ENCODE measurements at places on chromosomes 6 and 20. TPM values are rescaled to one million over a fixed set of nuclear protein-coding genes. Genes with fewer than 3 reads are reported as not detected.

- peak overlapping the region; percentile 66 for H3K27ac ChIP-seq
- peaks cover 48% of the 10 kb centered on the region for H3K4me1 ChIP-seq
- H3K4me3 ChIP-seq, result peak overlapping the region; percentile 3
- DNase-seq, result peak; percentile 83
- H3K27me3 ChIP-seq, result no peaks in the 10 kb centered on the region
Observed at GRCh38 chr6:12548526-12548925, 168.0 kb upstream of the PHACTR1 start.

DNA sequence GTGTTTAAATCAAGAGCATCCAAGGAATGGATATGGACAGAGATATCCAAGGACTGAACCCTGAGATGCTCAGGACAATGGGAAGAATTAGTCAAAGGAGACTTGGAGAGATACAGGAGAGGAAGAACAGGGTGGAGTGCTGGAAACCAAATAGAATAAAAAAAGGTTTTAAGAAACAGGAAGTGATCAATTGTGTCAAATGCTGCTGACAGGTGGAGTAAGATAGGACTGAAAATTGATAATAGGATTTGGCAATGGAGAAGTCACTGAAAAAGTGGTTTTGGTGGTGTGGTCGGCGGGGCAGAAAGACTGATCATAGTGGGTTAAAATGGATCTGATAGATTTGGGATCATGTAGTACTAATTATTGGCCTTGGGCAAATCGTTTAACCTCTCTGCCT is 37.9 kb upstream of the PNRC1 start:
- H3K36me3 ChIP-seq, result peaks cover 14% of the 10 kb centered on the region
- H3K27ac ChIP-seq, result no peak overlapping the region
- no peak overlapping the region for H3K4me3 ChIP-seq

- no peak for DNase-seq
- no peak overlapping the region for H3K4me3 ChIP-seq
- H3K4me1 ChIP-seq, result peaks cover 72% of the 10 kb centered on the region
- peak overlapping the region; percentile 57 for H3K27ac ChIP-seq
- H3K36me3 ChIP-seq, result peaks cover 5% of the 10 kb centered on the region
Observed at GRCh38 chr6:109240370-109241084, 141.7 kb downstream of the CD164 start.

The EYS gene
- total RNA-seq, result 0.18 TPM

DNA sequence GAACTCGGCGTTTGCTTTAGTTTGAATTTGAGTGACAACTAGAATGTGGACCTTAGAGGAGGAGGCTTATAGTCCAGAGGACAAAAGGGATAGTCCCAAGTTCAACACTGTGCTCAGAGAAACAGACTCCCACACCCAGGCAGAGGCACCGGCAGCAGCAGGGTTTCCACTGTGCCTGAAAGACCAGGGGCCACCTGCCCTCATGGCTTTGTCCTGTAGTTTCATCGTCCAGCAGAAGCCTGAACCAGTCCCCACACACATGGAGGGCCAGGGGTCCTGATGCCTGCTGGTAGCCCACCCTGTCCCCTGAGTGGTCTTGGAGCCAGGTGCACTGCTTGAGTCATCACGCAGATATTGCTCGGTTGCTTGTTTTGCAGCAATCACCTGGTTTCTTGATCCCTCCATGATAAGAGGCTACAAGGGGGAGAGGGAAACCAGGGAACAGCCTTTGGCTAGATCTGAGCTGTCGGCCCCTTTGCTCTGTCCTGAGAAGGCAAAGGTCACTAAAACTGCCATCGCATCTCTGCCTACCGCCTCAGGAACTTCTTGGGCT is 7.2 kb upstream of the ACSS1 start:
- H3K4me1 ChIP-seq, result peaks cover 6% of the 10 kb centered on the region
- H3K27ac ChIP-seq, result no peak overlapping the region
- peaks cover 53% of the 10 kb centered on the region for H3K27me3 ChIP-seq
- H3K4me3 ChIP-seq, result no peak overlapping the region

DNA sequence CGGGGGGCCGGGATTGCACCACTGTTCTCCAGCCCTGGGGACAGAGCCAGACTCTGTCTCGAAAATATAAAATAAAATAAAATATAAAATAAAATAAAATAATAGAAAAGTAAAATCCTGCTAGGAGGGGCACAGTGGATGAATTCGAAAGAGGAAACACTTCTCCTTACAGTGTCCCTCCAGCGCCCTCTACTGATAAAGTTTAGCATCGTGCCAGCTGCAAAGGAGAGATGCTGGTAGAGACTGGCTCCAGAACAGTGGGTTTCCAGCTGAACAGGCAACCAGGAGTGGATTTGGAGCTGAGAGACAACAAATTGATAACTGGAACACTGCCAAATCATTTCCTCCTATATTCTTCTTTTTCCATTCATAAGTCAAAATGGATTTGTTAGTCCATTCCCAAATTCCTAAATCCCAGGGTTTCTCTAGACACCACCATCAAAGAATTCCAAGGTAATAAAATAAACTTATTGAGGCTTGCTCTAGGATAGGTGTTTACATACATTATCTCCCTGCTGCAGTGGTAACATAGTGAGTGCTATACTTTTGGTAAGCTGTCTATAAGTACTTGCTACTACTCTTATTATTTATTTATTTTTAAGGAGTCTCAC is 31.7 kb upstream of the TBPL1 start:
- no peak overlapping the region for H3K4me3 ChIP-seq
- H3K36me3 ChIP-seq, result no peaks in the 10 kb centered on the region
- peaks cover 20% of the 10 kb centered on the region for H3K4me1 ChIP-seq
- H3K27me3 ChIP-seq, result peaks cover 8% of the 10 kb centered on the region
- H3K27ac ChIP-seq, result no peak overlapping the region
- peak; percentile 72 for DNase-seq

GRCh38 chr6:2158596-2159271 is 86.7 kb downstream of the GMDS start:
- peak overlapping the region; percentile 1 for H3K27ac ChIP-seq
- DNase-seq, result no peak
- H3K36me3 ChIP-seq, result no peaks in the 10 kb centered on the region
- H3K4me3 ChIP-seq, result no peak overlapping the region
- H3K4me1 ChIP-seq, result peaks cover 51% of the 10 kb centered on the region

DNA sequence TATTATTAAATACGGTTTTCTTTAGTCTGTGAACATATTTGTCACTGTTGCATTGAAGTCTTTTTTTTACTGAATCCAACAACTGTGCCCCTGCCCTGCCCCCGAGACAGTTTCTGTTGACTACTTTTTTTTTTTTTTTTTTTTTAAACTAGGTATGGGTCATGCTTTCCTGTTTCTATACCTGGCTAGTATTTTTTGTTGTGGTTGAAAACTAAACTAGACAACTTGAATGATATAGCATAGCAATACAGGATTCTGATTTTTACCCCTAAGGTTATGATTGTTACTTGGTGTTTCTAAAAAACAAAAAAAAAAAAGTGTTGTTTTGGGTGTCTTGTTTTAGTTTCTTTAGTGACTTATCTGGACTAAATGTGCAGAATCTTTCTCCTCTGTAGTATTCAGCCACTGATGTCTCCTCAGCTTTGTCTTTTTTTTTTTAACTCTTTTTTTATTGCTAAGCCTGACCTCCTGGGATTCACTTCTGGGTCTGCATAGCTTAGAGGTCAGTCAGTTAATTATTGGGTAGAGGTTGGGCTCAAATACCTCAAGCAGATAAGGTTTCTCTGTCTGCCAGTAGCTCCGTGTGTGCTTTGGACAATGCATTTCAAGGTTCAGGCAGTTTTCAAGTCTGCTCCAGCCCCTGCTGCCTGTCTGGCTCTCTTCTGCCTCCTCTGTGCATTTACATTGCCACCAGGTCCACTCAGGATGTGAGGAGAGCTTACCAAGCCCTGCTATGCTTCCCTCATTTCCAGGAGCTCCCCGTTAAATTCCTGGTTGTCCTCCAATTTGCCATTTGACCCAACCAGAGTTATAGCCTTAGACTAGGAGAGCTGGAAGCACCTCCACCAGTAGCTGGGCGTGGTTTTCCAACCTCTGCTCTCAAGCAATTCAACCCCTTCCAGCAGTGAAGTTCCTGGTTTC is 91.4 kb downstream of the SYNDIG1 start:
- no peaks in the 10 kb centered on the region for H3K36me3 ChIP-seq
- H3K4me1 ChIP-seq, result no peaks in the 10 kb centered on the region
- H3K4me3 ChIP-seq, result no peak overlapping the region
- H3K27me3 ChIP-seq, result peaks cover 6% of the 10 kb centered on the region
- no peak for DNase-seq
- no peak overlapping the region for H3K27ac ChIP-seq

- no peak overlapping the region for H3K4me3 ChIP-seq
- H3K27ac ChIP-seq, result no peak overlapping the region
- H3K27me3 ChIP-seq, result no peaks in the 10 kb centered on the region
- H3K36me3 ChIP-seq, result peaks cover 13% of the 10 kb centered on the region
Observed at GRCh38 chr6:169075915-169076654, 177.6 kb downstream of the THBS2 start.

The CD40 gene
- total RNA-seq, result 2.4 TPM

The SLC13A3 gene
- 3.0 TPM for total RNA-seq

DNA sequence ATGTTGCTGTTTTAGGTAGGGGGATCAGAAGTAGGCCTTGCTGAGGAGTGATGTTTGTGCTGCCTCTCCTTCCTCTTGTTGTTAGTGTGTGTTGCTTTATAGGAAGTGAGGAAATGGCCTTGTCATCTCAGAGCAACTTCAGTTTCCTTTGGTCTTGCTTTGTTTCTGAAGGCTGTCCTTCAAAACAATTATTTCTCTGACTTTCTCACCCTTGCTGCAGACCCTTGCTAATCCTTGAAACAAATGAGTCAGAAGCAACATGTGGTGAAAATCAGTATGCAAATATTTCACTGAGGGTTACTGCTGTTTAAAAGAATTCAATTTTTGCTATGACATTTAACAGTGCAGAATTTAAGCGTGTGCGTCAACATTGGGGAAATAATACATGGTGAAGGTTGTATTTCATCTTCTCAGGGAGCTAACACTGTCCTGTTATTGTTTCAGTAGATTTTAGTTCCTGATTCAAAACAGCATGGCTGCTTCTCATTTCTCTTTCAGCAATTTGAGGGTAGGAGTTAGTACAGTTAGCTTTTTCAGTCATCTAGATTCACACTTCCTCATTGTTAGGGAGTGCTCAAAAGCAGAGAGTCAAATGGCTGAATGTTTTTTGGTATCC is 13.8 kb downstream of the RNF144B start:
- H3K36me3 ChIP-seq, result no peaks in the 10 kb centered on the region
- peak overlapping the region; percentile 44 for H3K27ac ChIP-seq

- H3K4me3 ChIP-seq, result peak overlapping the region; percentile 9
- peak overlapping the region; percentile 95 for H3K27ac ChIP-seq
- no peaks in the 10 kb centered on the region for H3K27me3 ChIP-seq
- H3K36me3 ChIP-seq, result no peaks in the 10 kb centered on the region
Observed at GRCh38 chr20:36167902-36168503, 13.5 kb downstream of the EPB41L1 start.

The MYCT1 gene
- total RNA-seq, result 0.93 TPM

The SLC52A3 gene
- not detected for total RNA-seq

The GRM4 gene
- total RNA-seq, result not detected

The SLC22A3 gene
- total RNA-seq, result not detected

The DLK2 gene
- total RNA-seq, result 1.8 TPM

DNA sequence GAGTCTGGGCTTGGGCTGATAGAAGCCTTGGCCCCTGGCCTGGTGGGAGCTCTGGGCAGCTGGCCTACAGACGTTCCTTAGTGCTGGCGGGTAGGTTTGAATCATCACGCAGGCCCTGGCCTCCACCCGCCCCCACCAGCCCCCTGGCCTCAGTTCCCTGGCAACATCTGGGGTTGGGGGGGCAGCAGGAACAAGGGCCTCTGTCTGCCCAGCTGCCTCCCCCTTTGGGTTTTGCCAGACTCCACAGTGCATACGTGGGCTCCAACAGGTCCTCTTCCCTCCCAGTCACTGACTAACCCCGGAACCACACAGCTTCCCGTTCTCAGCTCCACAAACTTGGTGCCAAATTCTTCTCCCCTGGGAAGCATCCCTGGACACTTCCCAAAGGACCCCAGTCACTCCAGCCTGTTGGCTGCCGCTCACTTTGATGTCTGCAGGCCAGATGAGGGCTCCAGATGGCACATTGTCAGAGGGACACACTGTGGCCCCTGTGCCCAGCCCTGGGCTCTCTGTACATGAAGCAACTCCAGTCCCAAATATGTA is 957 bp upstream of the VEGFA start:
- H3K4me3 ChIP-seq, result peak overlapping the region; percentile 94
- H3K27ac ChIP-seq, result peak overlapping the region; percentile 83
- peak; percentile 10 for DNase-seq
- no peaks in the 10 kb centered on the region for H3K36me3 ChIP-seq
- H3K4me1 ChIP-seq, result peaks cover 30% of the 10 kb centered on the region

The MAP3K7 gene
- total RNA-seq, result 30.5 TPM

The FOXS1 gene
- not detected for total RNA-seq

The ENPP1 gene
- total RNA-seq, result 37.0 TPM

DNA sequence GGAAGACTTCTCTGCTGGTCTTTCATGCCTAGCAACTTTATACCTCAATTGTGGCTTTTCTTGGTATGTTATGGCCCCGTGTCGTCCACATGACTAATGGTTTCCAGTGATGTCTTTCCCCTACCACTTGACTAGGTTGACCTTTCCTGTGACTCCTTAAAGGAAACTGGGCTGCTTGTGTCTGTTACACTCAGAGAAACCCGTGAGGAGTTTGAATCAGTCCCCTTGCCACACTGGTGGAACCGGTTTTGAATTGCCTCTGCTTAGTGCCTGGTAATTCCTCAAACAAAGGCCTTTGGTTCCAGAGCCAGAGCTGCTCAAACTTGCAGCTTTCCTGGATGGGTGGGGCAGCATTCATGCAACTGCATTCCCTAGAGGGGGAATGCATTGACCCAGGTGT is 21.9 kb downstream of the ECT2L start:
- H3K27ac ChIP-seq, result peak overlapping the region; percentile 85
- H3K36me3 ChIP-seq, result no peaks in the 10 kb centered on the region
- H3K4me3 ChIP-seq, result no peak overlapping the region
- H3K27me3 ChIP-seq, result peaks cover 1% of the 10 kb centered on the region
- peaks cover 47% of the 10 kb centered on the region for H3K4me1 ChIP-seq

The PHACTR2 gene
- total RNA-seq, result 77.1 TPM

DNA sequence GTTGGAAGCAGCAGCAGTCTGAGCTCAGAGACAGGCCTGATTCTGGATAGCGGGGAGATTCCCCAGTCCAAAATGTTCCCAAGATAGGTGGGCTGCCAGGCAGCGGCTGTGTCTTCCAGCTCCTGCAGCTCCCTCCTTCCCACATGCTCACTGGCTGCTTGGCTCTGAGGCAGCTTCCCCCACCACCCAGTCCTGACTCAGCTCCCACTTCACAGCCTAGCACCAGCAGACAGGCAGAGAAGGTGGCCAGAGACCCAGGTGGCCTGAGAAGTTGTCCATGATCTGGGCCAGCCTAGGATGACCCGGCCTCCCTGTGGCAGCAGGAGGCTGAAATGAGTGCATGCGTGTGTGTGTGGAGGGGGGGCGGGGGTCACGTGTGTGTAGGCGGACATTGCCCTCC is 94.9 kb downstream of the MDGA1 start:
- H3K27ac ChIP-seq, result no peak overlapping the region
- no peaks in the 10 kb centered on the region for H3K36me3 ChIP-seq
- no peak overlapping the region for H3K4me3 ChIP-seq
- no peak for DNase-seq
- H3K27me3 ChIP-seq, result peaks cover 18% of the 10 kb centered on the region
- peaks cover 7% of the 10 kb centered on the region for H3K4me1 ChIP-seq

DNA sequence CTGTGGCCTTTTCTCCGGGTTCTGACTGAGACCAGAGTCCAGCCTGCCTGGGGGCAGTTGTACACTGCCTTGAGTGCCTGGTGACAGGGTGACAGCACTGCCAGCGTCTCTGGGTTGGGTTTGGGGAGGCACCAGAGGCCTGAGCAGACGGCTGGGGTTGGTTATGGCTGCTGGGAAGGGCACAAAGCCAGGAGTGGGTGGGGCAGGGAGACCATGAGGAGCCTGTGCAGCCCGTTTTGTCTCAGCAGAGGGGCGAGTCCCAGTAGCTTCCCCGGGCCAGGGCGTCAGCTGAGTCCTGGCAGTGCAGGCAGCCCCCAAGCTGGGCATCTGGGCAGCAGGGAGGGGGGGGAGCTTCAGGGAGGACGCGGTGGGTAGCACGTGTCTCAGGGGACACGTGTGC is 15.3 kb upstream of the SULF2 start:
- H3K4me1 ChIP-seq, result no peaks in the 10 kb centered on the region
- no peaks in the 10 kb centered on the region for H3K36me3 ChIP-seq
- no peak overlapping the region for H3K4me3 ChIP-seq

The ANKRD66 gene
- total RNA-seq, result not detected

The ARMH2 gene
- not detected for total RNA-seq

Measured in HFFc6 (cell line).